ENCODE measurements at places on chromosomes 11 and 22.
A peak's percentile ranks its signal among the peaks of the same experiment; 100 is the strongest.

- no peak for DNase-seq
Observed at GRCh38 chr11:66071381-66071801, 1.3 kb downstream of the PACS1 start.

DNA sequence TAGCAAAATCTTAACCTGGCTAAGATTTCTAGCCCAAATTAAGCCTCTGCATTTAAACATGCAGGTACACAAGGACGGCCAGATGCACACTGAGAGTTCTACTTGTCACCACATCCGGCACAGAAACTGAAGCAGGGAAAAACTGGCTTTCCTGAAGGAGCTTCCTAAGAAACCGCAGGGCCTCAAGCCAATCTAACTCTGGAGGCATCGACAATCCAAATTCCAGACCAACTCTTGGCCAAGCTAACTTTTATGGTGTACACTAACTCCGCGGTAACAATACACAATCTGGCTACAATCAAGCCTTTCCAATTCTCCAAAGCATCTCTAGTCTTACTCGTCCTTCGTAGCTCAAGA, 1.2 kb downstream of the MSANTD2 start:
- DNase-seq: peak; percentile 15

DNA sequence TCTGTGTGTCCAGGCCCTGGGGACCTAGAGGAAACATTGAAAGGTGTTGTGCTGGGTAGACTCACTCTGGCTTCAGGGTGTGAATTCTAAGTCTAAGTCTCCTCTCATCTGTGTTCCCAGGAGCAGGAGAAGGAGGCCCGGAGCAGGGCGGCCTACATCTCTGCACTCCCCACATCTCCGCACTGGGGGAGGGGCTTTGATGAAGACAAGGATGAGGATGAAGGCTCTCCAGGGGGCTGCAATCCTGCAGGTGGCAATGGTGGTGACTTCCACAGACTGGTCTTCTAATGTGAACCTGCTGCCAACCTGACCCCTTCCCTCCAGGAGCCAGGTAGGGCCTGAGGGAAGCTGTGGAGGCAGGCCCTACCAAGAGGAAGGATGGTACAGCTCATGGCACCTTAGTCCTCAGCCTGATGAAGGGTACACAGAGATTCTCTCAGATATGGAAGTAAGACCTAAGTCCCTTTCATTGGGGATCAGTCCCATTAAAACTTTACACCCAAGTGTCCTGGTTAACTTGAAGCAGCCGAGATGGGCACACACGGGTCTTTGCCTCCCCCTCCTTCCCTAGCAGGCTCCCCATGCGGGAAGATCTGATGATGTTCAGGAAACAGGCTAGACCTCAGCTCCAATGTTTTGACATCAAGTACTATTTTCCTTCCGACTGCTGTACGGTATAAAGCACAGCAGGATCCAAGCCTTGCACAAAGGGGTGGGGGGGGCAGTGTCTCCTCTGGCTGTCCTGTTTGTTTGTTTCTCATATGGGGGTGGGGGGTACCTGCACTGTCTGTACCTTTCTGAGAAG, 25.0 kb downstream of the USP35 start:
- DNase-seq: no peak

DNA sequence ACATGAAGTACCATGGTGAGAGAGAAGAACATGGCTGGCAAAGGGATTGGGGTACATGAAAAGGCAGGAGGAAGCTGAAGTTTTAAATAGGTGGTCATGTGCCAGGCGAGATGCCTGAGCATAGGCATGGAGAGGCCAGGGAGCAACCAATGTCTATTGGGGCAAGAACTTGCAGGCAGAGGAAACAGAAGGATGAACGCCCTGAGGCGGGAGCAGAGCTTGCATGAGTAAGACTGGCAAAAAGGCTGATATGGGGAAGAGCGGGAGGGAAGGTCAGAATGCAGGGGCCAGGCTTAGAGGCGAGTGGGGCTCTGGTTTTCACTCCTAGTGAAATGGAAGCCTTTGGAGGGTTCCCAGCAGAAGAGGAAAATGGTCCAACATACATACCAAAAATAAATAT, 52.5 kb upstream of the VSTM5 start:
- no peak for DNase-seq

- DNase-seq: peak; percentile 49
Observed at GRCh38 chr11:112085822-112086421, 634 bp downstream of the TIMM8B start.

GRCh38 chr22:49466878-49467595, 360.6 kb downstream of the BRD1 start:
- DNase-seq: no peak

DNA sequence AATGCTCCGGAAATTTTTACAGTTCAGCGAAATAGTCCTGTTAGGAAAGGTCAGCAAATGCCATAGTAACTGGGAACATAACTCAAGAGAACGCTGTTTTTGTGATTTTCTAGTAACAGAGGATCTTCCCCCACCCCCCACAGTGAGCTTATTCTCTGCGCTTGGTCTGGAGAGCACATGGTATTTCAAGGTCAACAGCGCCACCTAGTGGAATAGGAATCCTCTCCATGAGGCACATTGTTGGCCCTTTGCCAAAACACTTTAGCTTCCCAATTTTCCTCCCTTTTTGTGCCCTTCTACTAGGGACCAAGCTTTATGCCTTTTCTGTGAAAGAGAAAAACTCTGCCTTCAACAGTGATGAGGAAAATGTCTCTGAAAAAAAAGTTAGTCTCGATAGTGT, 13.2 kb upstream of the OR4C12 start:
- DNase-seq: peak; percentile 6
